HL-60 (cell line): ENCODE measurements at places on chromosomes 4 and X.

DNA sequence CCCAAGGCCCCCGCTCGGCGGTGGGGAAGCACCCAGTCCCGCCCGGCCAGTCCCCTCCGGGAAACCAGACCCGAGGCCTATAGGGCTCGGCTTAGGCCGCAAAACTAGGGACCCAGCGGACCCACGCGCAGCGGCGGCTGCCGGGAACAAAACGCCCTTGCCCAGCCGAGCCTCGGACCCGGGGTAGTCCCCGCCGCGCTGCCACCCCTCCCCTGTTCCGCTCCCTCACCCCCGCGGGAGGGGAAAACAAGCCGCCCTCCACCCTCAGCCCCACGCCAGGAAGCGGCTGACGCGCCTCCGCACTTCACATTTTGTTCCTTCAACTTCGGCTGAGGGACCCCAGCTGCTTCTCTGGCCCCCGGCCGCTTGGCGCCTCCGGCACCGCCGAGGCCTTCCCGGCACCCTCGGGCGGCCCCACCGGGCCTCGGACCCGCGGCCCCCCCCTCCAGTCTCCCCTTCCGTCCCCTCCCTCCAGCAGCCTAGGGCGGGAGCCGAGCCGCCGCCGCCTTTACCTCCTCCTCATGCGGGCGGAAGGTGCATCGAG lies 694 bp downstream of the PDS5A start:
- DNase-seq: peak; percentile 36

GRCh38 chrX:153297376-153297775 lies 24.2 kb downstream of the PNMA6F start:
- DNase-seq: no peak

GRCh38 chr4:27003642-27004113 lies 143.0 kb downstream of the STIM2 start:
- DNase-seq: no peak

DNA sequence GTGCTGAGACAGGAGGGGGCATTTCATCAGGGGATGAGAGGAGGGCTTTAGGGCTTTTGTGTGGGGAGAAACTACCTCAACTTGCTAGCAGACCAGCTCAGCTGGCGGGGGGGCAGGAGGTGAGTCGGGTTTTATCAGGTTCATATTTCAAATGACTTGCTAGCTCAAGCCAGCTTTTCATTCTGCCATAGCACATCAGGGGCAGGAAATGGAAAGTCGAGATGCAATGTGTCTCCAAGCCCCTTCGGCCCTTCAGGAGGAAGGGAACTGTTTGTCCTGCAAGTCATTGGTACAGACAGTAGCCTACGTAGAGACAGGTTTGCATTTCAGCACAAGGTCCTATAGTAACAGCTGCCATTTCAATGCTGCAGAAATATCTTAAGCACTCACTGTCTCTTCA lies 194.1 kb downstream of the PTTG2 start:
- DNase-seq: no peak

GRCh38 chr4:120065974-120066516 lies 603 bp downstream of the MAD2L1 start:
- DNase-seq: peak; percentile 79

DNA sequence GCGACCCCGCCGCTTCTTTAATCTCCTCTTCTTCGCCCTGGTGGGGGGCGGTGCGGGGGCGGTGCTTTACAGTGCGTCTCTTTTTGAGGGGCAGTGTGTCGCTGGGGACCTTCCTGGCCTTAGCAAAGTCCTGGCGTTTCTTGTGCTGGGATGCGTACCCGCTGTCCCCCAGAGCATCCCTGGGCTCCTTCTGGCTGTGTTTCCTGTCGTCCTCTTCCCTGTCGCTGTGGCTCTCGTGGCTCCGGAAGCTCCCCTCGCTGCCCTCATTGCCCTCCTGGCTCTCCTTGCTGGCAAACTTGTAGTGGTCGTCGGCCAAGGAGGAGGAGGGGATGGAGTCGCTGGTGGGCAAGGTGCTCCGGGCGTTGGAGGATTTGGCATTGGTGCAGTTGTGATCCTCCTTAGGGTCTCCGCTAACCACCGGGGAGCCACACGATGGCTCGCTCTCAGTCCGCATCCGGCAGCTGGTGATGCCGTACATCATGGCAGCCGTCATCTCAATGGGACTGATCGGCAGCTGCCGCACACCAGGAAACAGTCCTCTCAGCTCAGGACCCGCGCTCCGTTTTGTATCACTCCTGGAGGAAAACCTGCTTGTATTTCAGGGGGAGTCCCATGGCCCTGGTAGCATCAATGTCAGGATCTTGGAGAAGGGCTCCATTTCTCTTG lies 30.4 kb upstream of the TMSB15A start:
- DNase-seq: no peak

GRCh38 chr4:163380703-163381102 lies 37.0 kb downstream of the NPY5R start:
- DNase-seq: peak; percentile 3

DNA sequence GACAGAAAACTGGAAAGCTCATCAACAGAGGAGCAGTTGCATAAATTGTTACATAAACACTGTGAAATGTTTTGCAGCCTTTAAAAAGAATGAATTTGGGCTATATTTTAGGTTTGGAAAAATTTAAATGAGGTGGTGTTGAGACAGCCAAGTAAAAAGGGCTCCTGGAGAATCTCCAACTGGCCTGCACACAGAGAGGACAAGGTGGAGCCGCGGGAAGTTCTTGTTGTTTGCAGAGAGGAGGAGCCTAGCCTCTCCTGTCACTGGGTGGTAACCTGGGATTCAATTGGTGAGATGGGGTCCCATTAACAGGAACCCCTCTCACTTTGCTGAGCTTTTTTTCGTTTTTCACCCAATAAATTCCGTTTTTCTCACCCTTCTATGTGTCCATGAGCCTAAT lies 13.4 kb downstream of the GIMD1 start:
- DNase-seq: no peak

DNA sequence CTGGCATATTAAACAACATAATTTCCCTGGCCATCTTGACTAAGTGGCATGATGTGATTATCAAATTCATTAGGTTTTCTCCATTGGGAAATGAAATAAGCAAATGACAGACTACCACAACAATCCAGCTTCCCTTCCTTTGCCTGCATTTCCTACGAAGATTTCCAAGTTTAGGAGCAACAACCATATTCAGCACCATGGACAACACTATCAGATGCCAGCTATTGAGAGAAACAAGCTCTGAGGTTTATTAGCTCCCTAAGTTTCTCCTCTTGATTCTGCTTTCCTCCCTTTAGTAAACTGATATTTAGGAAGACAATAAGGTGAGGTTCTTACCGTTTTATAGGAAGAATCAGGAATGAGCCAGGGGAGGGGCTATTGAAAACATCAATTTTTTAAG lies 36.2 kb downstream of the DCX start:
- DNase-seq: no peak
